HTR-8/SVneo (cell line): ENCODE measurements at places on chromosomes 12 and 14.
A peak's percentile ranks its signal among the peaks of the same experiment; 100 is the strongest.

- peak; percentile 50 for DNase-seq
Measured at GRCh38 chr12:90253674-90254181, 545.1 kb upstream of the ATP2B1 start.

GRCh38 chr12:98863167-98863566 is 218.1 kb downstream of the APAF1 start:
- DNase-seq: no peak

DNA sequence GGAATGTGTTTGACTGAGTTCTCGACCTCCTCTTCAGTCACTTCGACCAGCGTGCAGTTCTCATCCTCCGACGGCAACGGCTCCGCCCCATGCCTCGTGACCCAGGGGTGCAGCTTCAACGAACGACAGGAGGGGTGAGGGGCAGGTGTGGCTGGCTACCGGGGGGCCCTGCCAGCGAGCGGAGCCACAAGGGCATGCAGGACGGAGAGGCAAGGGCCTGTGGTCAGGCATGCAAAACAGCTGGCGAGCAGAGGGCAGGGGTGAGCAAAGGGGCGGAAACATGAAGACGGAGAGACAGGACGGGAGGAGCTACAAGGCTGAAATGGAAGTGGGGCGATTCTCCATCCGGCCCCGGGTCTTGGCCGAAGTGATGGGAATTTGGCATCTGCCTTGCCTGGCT is 38.7 kb downstream of the P2RX4 start:
- no peak for DNase-seq

GRCh38 chr14:63905370-63905769 is 52.6 kb downstream of the SYNE2 start:
- no peak for DNase-seq

- no peak for DNase-seq
Measured at GRCh38 chr12:42728770-42729534, 139.4 kb upstream of the PRICKLE1 start.

DNA sequence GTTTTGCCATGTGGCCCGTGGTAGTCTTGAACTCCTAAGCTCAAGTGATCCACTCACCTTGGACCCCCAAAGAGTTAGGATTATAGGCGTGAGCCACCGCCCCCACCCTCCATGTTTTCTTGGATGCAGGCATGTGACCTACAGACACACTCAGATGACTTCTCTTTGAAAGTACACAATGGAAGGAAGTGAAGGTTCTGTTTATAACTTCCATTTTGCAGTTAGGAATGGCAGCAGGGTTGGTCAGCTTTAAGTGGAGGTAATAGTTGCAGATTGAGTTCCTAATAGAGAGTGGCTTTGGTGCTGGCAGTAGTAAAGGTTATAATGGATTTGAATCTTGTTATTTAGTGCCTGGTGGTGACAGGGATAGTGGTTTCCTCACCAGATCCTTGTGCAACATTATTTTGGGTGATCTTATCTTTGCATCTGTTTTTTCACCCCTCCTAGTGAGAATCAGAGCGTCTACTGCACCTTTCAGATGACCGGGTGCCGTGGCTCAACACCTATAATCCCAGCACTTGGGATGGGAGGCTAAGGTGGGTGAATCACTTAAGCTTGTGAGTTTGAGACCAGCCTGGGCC is 15.3 kb downstream of the LARP4 start:
- DNase-seq: no peak

- no peak for DNase-seq
Measured at GRCh38 chr12:47356129-47356700, 276.5 kb upstream of the AMIGO2 start.

- DNase-seq: no peak
Measured at GRCh38 chr14:74242021-74242779, 3.0 kb downstream of the VSX2 start.

GRCh38 chr12:83827193-83827592 is 1085.4 kb downstream of the SLC6A15 start:
- DNase-seq: no peak

DNA sequence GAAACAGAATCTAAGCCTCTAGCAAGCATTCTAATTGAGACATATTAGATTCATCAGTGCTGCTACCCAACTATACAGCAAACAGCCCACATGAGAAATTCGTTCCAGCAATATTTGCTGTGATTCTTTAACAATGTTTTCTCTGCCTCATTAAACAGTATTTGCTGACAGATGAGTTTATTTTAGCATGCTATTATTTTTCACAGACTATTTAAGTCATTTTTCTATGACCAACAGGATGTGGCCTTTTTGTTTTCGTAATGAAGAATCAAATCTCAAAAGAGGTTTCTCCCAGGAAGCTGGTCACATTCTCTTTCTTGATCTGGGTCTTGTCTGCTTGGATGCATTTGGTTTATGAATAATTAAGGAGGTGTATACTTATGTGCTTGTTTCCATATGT is 23.2 kb upstream of the SERPINA12 start:
- DNase-seq: no peak

DNA sequence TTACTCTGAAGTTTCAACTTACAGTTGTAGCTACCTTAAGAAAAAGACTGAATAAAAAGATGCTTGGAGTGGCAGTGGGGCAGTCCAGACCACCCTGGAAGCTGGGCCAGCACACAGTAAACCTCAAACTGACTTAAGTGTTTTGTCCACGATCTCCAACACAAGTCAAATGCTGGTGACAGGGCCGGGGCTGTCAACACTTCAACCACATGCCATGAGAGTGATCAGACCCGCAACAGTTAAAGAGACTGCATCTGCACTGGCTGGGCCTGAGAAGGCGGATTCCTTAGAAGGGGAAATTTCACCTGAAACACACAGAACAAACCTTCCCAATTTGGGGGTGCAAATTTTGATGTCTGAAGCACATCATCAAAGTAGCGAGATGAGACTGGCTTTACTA is 223.5 kb upstream of the CAND1 start:
- DNase-seq: no peak

DNA sequence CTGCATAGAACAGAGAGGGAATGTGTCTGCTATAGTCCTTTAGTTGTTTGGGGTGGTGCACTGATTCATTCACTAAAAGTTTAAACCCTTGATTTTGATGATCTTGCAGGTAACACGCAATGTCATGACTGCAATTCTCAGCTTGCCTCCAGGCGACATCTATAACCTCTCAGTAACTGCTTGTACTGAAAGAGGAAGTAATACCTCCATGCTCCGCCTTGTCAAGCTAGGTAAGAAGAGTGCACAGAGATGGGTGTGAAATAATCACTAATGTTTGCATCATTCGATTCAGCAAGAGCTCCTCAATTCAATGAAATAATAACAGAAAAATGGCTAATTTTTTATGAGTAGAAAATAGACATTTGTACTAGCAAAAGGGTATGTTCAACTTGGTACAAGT is 203.7 kb downstream of the PTPRO start:
- no peak for DNase-seq

- no peak for DNase-seq
Measured at GRCh38 chr12:96218989-96219678, 25.0 kb downstream of the ELK3 start.

DNA sequence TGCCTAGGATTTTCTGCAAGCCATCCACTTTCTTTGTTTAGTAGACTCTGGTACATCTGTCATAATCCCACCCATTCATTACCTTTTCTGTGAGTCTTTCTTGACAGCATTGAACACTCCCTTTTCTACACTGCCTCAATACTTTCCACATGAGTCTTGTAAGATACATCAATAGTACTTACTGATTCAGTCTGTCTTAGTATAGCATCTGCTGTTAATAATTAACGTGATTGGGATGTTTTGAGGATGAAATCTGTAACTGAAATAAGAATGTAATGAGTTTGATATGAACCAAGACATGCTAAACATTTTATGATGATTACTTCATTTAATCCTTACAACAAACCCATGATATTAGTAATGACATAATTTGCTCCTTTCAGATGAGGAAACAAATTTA is 196.2 kb upstream of the FOXG1 start:
- DNase-seq: no peak

- no peak for DNase-seq
Measured at GRCh38 chr12:2449586-2449985, 345.2 kb upstream of the FKBP4 start.

- DNase-seq: no peak
Measured at GRCh38 chr12:2679816-2680675, 114.7 kb upstream of the FKBP4 start.
